ENCODE measurements at places on chromosomes 1 and 21.
A peak's percentile ranks its signal among the peaks of the same experiment; 100 is the strongest.

GRCh38 chr1:31405578-31406245, 7.3 kb upstream of the SERINC2 start:
- DNase-seq = no peak

- DNase-seq = peak; percentile 64
These were observed 40.3 kb downstream of the IER5 start for GRCh38 chr1:181128592-181129497.

- no peak for DNase-seq
These were observed 144.4 kb downstream of the PTBP2 start for GRCh38 chr1:96865731-96866685.

- no peak for DNase-seq
These were observed 126.4 kb downstream of the FAM78B start for GRCh38 chr1:166040202-166040997.

- DNase-seq = no peak
These were observed 45.3 kb upstream of the C1orf105 start for GRCh38 chr1:172375211-172375631.

DNA sequence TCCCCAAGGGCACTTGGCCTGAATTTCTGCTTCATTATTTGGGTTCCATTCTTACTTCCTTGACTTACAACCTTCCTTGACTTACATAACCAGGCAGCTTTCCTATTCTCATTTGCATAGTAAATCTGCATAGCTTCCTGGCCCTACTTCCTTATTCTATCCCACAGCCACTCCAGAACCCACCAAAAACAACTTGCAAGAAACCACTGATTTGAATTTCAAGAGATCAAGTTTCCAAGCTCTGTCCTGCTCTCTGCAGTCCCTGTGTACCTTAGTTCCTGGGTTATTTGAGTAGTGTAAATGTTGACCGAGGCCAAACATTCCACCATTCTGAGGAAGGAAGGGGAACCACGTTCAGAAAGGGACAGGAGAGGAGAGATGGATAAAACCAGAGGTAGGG, 603.3 kb downstream of the PTPRC start:
- no peak for DNase-seq

- DNase-seq = no peak
These were observed 19.8 kb downstream of the NENF start for GRCh38 chr1:212452323-212453155.

DNA sequence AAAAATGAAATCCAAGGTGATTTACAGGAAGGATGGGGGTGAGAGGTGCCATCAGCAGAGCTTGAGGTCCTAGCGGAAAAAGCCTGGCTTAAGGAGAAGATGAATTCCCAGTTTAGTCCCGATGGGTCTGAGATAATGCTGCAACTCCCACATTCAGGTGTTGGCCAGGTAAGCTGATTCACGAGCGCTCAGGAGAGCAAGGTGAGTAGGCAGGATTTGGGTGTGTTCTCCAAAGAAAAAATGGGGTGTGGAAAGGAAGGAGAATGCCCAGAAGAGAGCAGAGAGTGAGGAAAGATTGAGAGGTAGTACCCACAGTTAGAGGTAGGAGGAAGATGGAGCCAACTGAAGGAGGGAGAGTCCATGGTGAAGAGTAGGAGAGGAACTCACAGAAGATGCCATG, 12.5 kb downstream of the RIMS3 start:
- DNase-seq = no peak

GRCh38 chr1:53111073-53111556, 31.3 kb downstream of the SLC1A7 start:
- DNase-seq = no peak

GRCh38 chr1:64320470-64320869, 117.0 kb downstream of the UBE2U start:
- DNase-seq = no peak

- DNase-seq = no peak
These were observed 72.0 kb upstream of the DUSP10 start for GRCh38 chr1:221813887-221814286.

DNA sequence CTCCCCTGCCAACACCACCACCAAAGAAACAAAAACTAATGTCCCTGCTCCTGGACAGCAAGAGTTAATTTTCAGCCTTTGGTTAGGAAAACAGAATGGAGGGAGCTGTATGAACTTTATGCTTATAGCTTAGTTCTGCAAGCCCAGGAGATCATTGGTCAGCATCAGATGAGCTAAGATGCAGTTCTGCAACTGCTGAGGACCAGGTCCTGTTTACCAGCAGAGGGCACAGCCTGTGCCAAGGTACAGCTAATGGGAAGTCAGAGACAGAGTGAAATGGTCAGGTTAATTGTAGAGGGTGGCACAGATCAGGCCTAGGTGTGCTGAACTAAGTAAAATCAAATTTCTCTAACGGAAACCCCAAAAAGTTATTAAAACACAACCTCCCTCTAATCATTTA, 161.3 kb downstream of the ROR1 start:
- no peak for DNase-seq

DNA sequence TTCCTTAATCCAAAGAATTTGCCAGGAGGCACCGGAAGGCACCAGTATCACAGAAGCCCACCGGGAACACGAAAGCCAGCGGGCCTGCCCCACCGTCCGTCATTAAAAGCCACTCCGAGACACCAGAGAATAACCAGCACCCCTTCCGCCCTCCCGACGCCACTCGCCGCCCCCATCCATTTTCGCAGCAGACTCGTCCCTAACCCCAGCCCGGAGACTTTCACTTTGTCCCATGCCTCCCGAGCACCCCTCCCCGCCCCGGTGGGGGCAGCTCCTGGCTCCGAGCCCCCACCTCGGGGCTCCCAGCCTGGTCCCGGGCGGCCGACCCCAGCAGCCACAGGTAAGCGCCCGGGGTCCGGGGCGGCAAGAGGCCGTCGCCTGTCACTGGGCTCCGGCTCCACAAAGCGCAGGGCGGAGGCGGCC, 105.4 kb downstream of the SLC45A1 start:
- DNase-seq = peak; percentile 10

GRCh38 chr1:208105756-208106155, 138.4 kb downstream of the PLXNA2 start:
- DNase-seq = no peak

- DNase-seq = no peak
These were observed 30.4 kb upstream of the PDE4B start for GRCh38 chr1:65762081-65762862.

- no peak for DNase-seq
These were observed 95.9 kb upstream of the CCDC190 start for GRCh38 chr1:162956922-162957321.

- DNase-seq = peak; percentile 41
These were observed 40.4 kb upstream of the EIF4G3 start for GRCh38 chr1:21216835-21217811.

DNA sequence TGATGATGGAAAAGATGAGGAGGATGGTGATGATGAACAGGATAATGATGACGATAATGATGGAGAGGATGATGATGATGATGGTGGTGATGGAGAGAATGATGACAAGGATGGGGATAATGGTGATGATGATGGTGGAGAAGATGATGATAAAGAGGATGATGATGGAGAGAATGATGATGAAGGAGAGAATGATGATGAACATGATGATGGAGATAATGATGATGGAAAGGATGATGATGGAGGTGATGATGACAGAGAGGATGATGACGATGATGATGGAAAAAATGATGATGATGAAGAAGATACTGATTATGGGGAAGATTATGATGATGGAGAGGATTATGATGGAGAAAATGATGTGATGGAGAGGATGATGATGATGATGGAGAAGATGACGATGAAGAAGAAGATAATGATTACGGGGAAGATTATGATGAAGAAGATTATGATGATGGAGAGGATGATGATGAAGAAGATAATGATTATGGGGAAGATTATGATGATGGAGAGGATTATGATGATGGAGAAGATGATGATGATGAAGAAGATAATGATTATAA, 204.1 kb downstream of the MATN1 start:
- no peak for DNase-seq

GRCh38 chr1:35047188-35047858, 15.6 kb upstream of the ZMYM6 start:
- no peak for DNase-seq

- DNase-seq = peak; percentile 58
These were observed 11.4 kb upstream of the PRPF3 start for GRCh38 chr1:150309758-150310508.

DNA sequence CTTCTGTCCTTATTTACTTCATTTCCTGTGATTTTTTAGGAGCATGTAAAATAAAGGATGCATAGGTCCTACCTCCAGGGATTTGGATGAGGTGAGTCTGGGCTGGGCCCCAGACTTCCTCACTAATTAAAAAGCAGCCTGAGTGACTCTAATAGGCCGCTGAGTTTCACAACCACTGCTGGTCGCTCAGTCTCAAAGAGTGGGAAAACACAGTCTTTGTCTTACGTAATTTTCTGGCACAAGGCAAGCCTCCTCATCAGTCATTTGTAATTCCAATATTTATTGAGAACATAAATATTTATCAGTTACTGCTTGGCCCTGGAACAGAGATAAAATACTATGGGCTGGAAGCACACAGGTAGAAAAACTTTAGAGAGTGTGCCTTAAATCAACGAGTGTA, 195.4 kb upstream of the RUNX1 start:
- no peak for DNase-seq

- DNase-seq = no peak
These were observed 10.3 kb upstream of the SNX7 start for GRCh38 chr1:98651116-98651632.

GRCh38 chr21:37000381-37000780, 6.1 kb upstream of the RIPPLY3 start:
- no peak for DNase-seq

GRCh38 chr1:162013289-162013688, 10.4 kb downstream of the OLFML2B start:
- DNase-seq = no peak

DNA sequence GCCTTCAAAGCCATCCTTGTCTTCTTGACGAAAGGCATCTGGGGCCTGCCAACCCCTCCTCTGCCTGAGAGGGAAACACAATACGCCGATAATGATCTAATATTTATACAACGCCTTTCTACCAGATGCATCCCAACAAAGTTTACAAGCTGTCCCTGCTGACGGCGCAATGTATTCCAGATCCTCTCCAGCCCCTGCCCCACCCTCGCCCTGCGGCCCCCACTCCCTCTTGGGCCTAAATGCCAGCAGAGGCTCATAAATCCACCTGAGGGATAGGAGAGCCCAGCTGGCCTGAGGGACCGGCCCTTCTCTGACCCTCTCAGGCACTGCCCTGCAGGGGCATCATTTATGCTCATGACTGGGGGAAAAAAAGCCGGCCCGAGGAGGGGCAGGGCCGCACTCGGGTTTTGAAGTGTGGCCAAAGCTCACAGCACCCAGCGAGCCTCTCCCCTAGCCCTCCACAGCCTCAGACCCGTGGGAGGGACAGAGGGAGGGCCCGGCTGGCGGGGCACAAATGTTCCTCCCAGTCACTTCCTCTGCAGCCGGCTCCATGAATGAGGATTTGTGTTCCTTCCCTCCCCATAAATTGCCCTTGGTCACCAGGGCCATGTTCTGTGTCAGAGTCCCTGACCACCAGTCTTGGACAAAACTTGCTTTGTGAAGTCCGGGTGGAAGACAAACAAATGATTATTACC, 140.3 kb downstream of the FOXD2 start:
- DNase-seq = no peak

GRCh38 chr21:46553993-46554392, 50.9 kb downstream of the S100B start:
- no peak for DNase-seq

- no peak for DNase-seq
These were observed 856 bp downstream of the LHX9 start for GRCh38 chr1:197917805-197918651.

DNA sequence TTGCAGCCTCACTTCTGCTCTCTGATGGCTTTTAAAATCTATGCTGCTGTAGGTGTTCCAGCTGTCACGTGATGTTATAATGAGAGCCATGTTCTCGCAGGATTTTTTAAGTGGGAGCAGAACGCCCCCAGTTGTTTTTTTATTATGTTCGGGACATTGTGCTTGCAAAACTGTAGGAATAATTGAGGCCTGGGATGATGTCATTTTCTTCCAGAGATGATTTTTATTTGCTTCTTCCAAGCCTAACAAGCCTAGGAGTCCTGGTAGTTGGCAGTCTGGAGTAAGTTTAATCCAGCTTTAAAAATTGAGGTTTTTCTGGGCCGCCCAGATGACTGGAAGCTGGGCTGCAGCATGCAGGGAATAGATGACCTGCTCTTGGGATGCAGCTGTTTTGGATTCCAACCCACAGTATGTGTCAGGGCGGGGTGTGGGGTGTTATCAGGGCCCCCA, 34.6 kb upstream of the CHIT1 start:
- no peak for DNase-seq

GRCh38 chr1:21244986-21245687, 45.1 kb downstream of the ECE1 start:
- DNase-seq = no peak

DNA sequence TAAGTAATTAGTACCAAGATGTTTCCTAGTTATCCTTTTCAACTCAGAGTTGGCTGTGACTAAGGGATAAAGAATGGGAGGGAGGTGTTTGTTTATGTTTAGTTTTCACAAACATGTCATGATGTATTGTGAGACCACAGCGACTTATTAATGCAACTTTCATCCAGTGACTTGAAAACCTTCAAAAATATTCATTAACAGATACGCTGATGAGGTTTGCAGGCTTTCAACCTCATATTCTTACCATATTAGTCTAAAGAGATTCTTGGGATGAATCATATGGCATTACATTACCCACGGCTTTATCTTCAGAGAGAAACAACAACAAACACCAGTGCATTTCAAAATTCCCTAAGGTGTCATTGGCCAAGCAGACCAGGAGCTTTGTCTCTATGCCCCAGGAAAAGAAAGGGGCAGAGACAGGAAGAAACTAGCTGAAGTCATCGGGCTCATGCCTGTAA, 36.4 kb downstream of the PALMD start:
- no peak for DNase-seq

DNA sequence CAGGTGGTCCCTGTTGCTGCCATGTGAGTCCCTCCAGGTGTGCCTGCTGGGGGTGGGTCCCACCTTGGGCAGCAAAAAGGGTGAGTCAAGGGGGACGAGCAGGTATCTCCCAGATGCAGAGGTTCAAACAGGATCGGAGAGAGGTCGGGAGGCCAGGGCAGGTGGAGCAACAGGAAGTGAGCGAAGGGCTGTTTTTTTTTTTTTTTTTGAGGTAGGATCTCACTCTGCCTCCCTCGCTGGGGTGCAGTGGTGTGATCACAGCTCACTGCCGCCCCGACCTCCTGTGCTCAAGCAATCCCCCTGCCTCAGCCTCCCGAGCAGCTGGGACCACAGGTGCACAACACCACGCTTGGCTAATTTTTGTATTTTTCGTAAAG, 39.4 kb downstream of the SLC2A7 start:
- DNase-seq = no peak

GRCh38 chr1:11788549-11789053, 17.2 kb downstream of the MTHFR start:
- DNase-seq = no peak

GRCh38 chr1:37360011-37360410, 114.4 kb upstream of the ZC3H12A start:
- DNase-seq = peak; percentile 52

Measured in NCI-H1092 (cell line).